ENCODE measurements at places on chromosomes 12 and 14.

DNA sequence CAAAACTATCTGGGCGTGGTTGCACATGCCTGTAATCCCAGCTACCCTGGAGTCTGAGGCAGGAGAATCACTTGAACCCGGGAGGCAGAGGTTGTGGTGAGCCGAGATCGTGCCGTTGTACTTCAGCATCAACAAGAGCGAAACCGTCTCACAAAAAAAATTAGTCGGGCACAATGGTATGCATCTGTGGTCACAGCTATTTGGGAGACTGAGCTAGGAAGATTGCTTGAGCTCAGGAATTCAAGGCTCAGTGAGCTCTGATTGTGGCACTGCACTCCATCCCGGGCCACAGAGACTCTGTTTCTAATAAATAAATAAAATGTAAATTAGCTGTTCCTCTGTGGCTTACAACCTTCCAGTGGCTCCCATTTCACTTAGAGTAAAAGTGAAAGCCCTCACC, 28.0 kb downstream of the RCOR1 start:
- DNase-seq = no peak

DNA sequence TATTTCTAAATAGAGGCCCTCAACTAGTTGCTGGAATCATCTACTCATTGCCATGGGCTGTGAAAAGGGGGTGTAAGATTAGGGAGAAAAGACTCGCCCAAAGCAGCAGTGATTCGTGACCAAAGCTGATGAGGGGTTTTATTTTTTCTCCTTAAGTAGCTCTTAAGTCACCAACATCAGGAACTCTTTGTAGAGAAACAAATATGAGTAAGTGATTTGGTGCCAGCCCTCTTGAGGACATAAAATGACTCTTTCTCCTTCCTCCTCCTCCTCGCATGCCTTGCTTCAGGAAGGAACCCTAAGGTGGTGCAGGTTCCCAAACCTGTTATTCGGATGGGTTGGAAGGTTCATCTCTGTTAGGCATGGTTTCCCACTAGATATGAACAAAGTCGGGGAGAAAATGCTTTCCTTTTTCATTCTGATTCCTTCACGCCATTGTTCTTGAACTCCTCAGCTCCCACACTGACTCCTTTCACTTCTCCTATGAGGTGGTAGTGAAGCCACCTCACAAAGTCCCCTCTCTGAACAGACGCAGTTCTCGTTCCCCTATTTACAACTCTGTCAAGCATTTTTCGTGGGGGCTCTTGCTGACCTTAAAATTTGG, 113.4 kb downstream of the ETV6 start:
- no peak for DNase-seq

DNA sequence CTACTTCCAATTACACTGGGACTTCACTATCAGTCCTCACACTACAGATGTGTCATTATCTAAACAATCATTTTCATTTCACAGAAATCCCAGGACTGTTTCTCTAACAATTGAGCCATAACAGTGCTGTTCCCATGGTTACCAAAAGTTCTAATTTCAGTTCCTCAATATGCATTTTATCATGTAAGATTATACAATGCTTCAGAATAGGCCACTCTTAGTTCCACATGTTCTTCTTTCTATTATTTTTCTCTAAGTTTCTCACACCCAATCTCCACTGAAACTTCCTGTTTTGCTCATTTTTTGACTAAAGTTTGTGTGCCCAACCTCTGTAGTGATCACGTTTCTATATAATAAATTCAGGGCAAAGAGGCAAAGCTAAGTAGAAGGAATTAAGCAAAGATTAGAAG, 185.8 kb downstream of the DUSP6 start:
- DNase-seq = no peak

DNA sequence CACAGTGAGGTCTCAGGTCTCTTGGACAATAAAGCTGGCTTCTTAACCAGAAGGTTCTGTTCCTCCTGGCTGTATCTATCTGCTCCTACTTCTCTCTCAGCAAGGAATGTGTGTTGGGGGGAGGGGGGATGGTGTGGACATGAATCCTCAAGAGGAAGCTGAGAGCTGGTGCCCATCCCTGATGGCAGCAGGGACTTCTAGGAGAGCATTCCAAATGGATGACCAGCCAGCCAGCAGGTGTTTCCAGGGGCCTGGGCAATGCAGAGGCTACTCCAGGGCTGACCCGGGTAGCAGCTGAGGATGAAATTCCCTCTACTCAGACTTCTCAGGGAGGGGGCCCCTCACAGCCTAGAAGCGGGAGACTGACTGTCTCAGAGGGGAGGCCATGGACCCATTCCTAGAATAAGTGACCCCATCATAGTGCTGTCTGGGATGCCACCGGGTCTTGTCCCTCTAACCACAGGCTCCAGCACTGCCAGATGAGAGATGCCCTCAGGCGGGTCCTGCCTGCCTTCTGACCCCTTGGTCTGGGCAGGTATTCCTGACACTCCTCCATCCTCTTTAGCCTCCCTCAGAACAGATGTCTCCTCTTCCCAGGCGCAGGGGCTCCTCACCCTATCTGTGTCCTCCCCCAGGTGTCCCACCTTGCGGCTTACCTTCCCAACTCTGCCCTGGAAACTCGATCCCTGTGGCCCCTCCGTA, 1.2 kb downstream of the RAB15 start:
- DNase-seq = no peak

DNA sequence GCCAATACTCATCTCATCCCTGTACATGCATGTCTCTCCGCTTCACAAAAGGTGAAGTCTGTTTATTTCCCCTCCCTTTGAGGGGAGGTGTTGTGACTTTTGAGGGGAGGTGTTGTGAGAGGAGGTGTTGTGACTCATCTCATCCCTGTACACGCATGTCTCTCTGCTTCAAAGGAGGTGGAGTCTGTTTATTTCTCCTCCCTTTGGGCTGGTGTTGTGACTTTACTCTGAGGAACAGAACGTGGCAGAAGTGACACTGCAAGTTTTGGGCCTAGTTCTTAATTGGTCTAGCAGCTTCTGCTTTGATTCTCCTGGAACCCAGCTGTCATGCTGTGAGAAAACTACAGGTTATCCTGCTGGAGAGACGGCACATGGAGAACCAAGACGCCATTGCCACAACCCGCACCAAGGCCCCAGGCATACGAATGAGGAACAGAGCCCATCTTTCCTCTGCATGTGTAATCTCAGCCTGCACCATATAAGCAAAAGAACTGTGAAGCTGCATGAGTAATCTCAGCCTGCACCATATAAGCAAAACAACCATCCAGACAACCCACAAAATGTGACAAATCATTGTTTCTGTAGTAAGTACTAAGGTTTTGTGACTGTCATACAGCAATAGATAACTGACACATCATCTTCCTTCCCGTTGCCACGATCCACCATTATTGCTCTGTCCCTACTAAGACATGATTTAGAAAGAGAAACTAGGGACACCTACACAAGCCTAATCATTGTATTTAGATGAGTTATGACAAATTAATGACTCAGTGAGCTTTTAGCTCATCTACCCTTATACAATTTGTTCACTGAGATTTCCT, 30.0 kb downstream of the GALNT4 start:
- DNase-seq = no peak

DNA sequence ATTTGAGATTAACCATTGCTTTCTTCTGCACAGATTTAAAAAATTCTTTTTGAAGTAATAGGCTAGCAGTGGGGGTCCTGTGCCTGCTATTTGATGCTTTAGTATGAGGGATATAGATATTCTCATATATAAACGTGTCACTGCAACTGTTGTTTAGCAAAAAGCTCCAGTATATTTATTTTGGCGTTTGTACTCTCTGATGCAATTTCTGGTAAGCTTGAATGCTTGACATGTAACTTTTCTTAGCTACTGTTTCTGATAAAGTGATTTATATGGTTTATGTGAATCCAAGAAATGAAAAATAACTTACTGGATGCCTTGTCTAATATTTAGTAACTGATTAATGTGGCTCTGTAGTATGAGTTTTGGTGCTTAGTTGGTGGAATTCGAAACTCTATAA, 77.1 kb downstream of the TTLL5 start:
- DNase-seq = no peak

DNA sequence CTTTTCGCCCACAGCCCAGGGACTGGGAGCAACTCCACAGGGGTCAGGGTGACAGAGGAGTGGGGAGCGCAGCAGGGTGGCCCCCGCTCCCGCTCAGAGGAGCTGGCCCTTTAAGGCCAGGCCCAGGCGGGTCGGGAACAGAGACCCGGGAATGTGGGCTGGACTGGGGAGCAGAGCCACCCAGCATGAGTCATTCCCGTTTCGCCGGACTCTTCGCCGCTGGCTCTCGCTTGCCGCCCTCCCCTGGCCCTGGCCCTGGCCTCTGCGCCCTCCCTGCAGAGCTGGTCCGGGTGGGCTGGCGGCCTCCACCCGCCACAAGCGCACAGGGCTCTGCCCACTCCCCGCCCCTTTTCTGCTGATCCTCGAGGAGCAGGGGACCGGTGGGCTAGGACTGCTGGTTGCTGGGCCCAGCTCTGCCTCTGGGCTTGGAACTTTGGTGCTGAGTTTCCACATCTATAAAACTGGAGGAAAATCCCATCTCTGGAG, 92.8 kb downstream of the NINJ2 start:
- DNase-seq = no peak

DNA sequence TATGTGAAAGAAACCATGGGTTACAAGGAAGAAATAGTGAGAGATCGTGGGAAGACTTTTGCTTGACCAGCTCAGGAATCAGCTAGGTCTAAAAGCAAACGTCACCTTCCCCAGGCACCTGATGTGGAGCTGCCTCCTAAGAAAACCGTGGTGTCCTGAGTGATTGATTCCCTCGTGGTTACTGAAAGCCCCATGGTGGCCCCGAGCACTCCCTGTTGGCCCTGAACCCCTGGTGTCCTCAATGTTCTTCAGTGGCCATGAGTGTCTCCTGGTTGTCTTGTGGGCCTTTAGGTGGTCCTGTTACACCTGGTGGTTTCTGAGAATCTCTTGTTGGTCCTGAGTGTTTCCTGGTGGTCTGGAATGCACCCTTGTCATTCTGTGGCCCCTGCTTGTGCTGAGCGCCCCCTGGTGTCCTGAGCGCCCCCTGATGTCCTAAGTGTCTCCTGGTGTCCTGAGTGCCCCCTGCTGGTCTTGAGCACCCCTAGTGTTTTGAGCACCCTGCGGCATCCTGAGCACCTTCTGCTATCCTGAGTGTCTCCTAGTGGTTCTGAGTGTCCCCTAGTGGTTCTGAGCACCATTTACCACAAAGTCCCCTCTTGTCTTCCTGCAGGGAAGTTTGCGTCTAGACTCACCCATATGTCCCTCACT, 518.7 kb downstream of the TMEM121 start:
- DNase-seq = peak; percentile 89

DNA sequence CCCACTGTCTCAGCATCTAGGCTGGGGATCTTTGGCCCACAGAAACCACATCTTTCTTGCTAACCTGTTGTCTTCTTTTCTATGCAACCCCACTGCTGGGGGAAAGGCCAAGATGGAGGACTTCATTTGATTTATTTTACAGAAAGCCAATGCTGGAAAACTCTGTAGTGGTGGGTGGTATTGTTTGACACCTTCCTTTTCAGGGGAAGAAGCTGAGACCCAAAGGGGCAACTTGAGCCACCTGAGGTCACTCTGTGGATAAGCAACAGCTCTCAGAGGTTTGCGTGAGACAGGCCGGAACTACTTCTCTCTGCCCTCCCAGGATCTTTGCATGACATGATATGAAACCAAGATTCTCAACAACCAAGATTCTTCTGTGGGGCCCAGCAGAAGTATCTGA, 645.2 kb downstream of the VRK1 start:
- DNase-seq = peak; percentile 8

GRCh38 chr12:132888852-132889251, 1.4 kb upstream of the CHFR start:
- no peak for DNase-seq

DNA sequence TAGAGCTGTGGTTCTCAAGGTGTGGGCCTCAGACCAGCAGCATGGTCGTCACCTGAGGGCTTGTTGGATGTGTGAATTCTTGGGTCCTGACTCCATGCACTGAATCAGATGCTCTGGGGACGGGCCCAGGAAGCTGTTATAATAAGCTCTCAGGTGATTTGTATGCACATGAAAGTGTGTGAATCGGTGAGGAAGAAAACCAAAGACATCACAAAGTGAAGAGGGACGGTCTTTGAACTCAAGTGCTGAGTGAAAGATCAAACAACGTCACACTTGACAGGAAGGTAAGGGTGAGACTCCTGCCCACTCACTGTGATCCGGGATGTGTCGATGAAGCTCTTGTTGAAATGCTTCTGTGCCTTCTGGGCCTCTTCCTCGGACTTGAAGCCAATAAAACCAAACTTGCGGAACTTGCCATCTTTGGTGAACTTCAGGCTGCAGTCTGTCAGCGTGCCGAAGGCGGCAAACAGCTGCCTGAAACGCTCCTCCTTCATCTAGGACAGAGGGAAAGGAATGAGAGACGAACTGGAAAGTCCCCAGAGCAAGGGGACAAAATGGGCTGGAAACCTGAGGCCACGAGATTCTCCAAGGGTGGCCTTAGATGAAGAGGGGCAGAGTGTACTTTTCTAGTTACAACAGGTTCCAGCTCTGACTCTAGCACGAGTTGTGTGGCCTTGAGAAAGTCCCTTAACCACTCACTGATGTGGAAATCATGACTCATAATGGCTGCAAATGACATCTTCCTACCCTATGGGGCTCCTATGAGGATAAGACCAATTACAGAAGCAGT, 4.0 kb downstream of the RBM19 start:
- DNase-seq = peak; percentile 11

DNA sequence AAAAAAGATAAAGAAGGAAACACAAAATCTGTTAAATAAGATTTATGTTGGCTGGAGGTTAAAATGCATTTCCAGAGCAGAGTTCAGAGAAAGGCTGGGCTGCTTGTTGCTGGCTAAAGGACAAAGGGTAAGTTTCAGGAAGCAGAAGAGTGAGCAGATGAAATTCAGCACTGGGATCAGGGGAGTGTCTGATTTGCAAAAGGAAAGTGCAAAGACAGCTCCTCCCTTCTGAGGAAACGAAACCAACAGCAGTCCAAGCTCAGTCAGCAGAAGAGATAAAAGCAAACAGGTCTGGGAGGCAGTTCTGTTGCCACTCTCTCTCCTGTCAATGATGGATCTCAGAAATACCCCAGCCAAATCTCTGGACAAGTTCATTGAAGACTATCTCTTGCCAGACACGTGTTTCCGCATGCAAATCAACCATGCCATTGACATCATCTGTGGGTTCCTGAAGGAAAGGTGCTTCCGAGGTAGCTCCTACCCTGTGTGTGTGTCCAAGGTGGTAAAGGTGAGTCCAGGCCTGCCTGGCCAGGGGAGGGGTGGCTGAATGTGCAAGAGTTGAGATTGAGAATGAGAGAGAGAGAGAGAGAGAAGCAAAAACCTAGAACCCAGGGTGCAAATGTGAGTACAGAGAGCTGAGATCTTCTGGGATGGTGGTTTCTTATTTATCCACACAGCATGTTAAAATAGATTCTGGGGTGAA, at the start of gene OAS1:
TSS of gene OAS1 (plus strand) at position 251 of the 703 bp plus-strand sequence. CDS start at position 329, 78 bp downstream.
- peak; percentile 43 for DNase-seq

- no peak for DNase-seq
Measured at GRCh38 chr14:21749306-21749868, 75.8 kb upstream of the OR4E1 start.

DNA sequence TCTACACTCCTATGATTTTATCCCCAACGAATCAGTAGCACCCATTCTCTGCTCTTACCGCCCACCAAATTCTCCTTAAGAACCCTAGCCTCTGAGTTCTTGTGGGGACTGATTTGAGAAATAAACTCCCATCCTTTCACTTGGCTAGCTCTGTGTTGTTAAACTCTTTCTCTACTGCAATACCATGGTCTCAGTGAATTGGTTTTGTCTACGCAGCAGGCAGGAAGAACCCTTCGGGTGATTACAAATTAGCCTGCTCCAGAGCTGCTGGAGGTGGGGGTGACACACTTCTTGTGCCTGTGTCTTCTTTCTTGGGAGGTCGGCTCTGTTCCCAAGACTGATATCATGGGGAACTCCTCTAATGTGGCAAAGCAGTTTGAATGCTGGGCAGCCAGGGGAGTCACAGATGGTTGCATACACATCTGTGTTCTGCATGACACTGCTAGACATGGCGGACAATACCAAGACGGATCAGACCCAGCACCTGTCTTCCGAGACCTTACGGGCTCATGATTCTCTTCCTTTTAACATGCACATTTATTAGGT, 1.6 kb upstream of the C1S start:
- no peak for DNase-seq
